ENCODE measurements at places on chromosomes 5 and 9.

GRCh38 chr9:81113453-81114124 lies 575.8 kb downstream of the TLE1 start:
- H3K4me3 ChIP-seq: no peak overlapping the region
- no peak for DNase-seq
- H3K27ac ChIP-seq: no peak overlapping the region
- H3K4me1 ChIP-seq: peaks cover 26% of the 10 kb centered on the region
- no peaks in the 10 kb centered on the region for H3K36me3 ChIP-seq

GRCh38 chr9:24731754-24732153 lies 186.1 kb upstream of the IZUMO3 start:
- DNase-seq: no peak
- H3K4me1 ChIP-seq: no peaks in the 10 kb centered on the region
- no peak overlapping the region for H3K27ac ChIP-seq
- H3K27me3 ChIP-seq: no peaks in the 10 kb centered on the region
- no peak overlapping the region for H3K4me3 ChIP-seq

DNA sequence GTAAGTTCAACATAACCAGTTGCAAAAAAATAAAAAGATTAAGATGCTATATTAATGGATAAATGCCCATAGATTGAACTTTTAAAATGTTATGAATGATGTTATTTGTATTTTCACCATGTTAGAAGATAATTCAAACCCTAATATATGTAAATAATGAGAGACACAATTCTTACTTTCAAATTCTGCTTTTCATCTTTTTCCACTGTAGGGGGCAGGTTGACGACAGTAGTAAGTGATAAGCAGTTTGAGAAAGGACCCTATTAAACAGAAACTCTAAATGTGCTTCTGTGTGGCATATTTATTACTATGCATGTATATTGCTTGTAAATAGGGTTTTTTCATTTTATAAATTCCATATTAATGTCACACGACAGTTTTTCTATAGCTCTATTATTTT lies 591.1 kb downstream of the SEMA5A start:
- H3K27me3 ChIP-seq: no peaks in the 10 kb centered on the region
- no peak overlapping the region for H3K4me3 ChIP-seq
- H3K27ac ChIP-seq: no peak overlapping the region
- no peaks in the 10 kb centered on the region for H3K36me3 ChIP-seq
- peaks cover 5% of the 10 kb centered on the region for H3K4me1 ChIP-seq
- no peak for DNase-seq

DNA sequence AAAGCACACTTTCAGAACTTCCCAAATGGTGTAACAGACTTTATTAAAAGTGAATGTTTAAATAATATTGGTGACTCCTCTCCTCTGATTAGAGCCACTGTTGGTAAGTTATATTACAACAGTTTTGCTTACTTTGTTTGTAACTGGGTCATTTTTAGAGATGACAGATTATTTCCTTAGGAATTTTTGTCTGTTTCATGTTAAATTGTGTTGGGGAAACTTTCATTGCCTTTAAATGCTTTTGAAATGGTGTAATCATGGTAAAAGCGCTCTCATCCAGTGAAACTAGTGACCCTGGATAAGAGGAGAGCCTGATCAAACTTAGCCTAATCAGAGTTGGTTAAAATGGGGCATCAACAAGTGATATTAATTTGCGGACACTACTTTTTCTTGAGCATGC lies 39.4 kb downstream of the TNPO1 start:
- peaks cover 11% of the 10 kb centered on the region for H3K4me1 ChIP-seq
- H3K36me3 ChIP-seq: peaks cover 36% of the 10 kb centered on the region
- no peak overlapping the region for H3K4me3 ChIP-seq
- H3K27me3 ChIP-seq: no peaks in the 10 kb centered on the region
- DNase-seq: no peak

GRCh38 chr5:122316656-122317055 lies 4.6 kb downstream of the SNCAIP start:
- H3K4me3 ChIP-seq: no peak overlapping the region
- no peak for DNase-seq
- H3K27me3 ChIP-seq: peaks cover 34% of the 10 kb centered on the region
- no peak overlapping the region for H3K27ac ChIP-seq
- H3K36me3 ChIP-seq: peaks cover 8% of the 10 kb centered on the region

DNA sequence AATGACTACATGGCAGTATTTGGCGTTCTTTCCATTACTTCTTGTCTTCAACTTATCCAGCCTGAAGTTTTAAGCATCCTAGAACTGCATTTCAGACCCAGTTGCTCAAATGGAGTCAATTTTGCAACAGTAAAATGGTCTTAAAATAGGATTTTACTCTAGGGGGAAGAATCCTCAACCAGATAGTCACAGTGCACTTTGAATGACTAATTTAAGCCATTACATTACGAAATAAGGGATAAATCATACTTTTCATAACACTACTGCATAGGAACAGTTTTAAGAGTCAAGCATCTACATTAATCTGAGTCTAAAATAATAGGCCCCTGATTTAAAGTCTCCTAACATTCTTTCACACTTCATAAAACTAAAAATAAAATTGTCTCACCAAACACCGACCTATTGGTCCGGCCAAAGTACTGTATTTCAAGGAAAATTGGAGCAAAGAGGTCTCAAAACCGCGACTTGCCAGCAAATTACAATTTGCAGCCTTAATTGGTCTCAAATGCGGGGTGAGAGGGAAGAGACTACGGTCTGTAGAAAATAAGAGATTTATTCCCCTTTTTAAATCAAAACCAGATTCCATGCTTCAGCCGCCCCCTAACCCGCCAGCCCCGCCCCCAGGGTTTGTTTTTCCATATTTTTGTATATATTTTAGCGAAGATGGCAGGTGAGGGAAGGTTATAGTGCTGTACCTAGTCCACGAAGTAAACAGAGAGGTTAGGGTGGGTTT lies 1.2 kb upstream of the SMARCA2 start:
- peak overlapping the region; percentile 100 for H3K27ac ChIP-seq
- no peaks in the 10 kb centered on the region for H3K36me3 ChIP-seq
- peak overlapping the region; percentile 99 for H3K4me3 ChIP-seq
- peaks cover 24% of the 10 kb centered on the region for H3K27me3 ChIP-seq
- peaks cover 20% of the 10 kb centered on the region for H3K4me1 ChIP-seq
- no peak for DNase-seq

GRCh38 chr9:14029806-14030374 lies 284.1 kb downstream of the NFIB start:
- H3K36me3 ChIP-seq: no peaks in the 10 kb centered on the region
- H3K4me3 ChIP-seq: peak overlapping the region; percentile 67
- H3K4me1 ChIP-seq: peaks cover 47% of the 10 kb centered on the region
- no peaks in the 10 kb centered on the region for H3K27me3 ChIP-seq
- DNase-seq: no peak

DNA sequence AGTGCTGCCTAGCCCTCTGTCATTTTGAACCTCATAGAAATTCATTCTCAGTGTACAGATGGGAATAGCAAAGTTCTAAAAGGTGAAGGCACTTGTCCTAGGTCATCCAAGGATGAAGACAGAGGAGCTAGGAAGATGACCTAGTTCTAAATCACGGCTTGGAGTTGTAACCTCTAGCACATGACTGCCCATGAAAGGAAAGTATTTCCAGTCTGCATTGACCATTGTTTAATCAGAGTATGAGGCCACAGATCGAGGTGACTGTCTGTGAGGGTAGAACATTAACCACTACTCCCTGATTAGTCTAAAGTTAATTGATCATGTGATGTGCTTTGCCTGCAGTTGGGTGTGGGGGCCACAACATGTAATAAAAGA lies 674 bp upstream of the TNFSF15 start:
- peak overlapping the region; percentile 82 for H3K4me3 ChIP-seq
- peaks cover 4% of the 10 kb centered on the region for H3K36me3 ChIP-seq
- DNase-seq: no peak
- H3K27ac ChIP-seq: peak overlapping the region; percentile 97
- peaks cover 49% of the 10 kb centered on the region for H3K4me1 ChIP-seq

DNA sequence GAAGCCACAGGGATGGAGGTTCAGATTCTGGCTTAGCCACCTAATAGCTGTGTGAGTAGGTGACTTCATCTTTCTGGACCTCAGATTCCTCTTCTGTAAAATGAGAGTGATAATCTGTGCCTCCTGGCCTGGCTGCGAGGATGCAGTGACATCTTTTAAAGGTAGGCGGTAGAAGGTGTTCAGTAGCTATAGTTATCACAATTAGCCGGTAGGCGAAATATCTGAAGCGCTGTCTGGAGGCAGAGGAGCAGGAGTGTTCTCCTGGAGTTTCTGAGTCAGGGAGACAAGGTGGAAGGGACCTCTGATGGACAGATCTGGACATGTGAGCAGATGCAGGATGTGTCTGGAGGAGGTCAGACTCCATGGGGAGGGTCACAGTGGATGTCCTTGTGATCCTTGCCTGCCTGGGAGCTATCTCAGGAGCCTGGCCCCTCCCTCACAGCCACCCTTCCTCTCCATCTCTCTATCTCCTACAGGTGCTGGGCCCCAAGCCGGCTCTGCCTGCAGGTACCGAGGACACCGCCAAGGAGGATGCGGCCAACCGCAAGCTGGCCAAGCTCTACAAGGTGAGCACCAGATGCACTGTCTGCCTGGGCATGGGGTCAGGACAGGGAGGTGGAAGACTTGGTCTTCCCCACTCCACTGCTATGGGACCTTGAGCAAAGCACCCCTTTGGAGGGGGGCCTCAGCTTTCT lies 45.6 kb downstream of the GSN start:
- H3K36me3 ChIP-seq: peaks cover 15% of the 10 kb centered on the region
- no peak overlapping the region for H3K27ac ChIP-seq
- DNase-seq: no peak
- H3K4me1 ChIP-seq: no peaks in the 10 kb centered on the region
- no peaks in the 10 kb centered on the region for H3K27me3 ChIP-seq

DNA sequence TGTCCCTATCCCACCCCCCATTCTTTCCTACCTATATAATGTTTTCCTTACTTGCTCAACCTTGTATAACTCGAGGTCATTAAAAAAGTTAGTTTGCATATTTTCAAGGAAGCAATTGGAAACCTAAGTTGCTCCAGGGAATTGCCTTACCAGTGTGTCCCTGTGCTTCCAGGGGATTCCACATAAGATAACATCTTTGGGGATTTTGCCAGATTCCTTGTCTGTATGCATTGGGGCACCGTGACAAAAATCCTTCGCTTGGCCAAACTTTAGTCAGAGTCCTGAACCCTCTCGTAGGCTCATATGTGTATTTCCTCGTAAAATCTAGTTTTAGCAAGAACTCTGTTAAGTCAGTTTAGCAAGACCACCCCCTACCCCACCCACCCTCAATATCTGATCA lies 14.7 kb upstream of the OSMR start:
- no peak for DNase-seq
- H3K4me3 ChIP-seq: no peak overlapping the region
- no peak overlapping the region for H3K27ac ChIP-seq
- peaks cover 15% of the 10 kb centered on the region for H3K27me3 ChIP-seq

- peaks cover 30% of the 10 kb centered on the region for H3K36me3 ChIP-seq
- H3K4me3 ChIP-seq: no peak overlapping the region
- no peaks in the 10 kb centered on the region for H3K27me3 ChIP-seq
Measured at GRCh38 chr5:32390819-32391591, 53.5 kb downstream of the ZFR start.

DNA sequence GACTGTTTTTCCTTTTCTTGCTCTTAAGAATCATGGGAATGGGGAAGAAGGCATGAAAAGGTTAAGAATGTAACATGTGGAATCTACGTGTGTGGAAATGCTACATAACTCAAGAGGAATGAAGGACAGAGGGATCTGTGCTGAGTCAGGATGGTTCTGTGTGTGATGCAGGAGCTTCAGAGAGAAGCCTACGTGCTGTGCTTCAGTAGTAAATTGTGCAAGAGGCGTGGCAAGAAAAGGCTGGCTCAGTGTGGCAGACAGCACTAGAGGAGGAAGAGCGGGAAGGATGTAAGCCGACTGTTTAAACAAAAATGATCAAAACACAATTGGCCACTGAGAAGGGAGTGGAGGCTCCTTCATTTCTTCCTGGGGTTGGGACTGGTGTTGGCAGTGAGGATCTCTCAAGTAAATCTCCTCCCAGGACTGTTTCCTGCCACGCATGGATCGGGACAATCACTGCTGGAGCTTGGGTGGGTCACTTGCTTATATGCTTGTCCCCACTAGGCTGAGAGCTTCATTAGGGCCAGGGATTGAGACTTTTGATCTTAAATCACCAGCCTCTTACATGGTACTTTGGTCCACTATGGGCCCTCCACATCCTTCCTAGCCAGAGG lies 59.4 kb upstream of the BASP1 start:
- no peak overlapping the region for H3K27ac ChIP-seq
- H3K4me1 ChIP-seq: no peaks in the 10 kb centered on the region
- H3K36me3 ChIP-seq: no peaks in the 10 kb centered on the region
- no peaks in the 10 kb centered on the region for H3K27me3 ChIP-seq
- DNase-seq: no peak
- no peak overlapping the region for H3K4me3 ChIP-seq

GRCh38 chr5:122515709-122516431 lies 203.8 kb downstream of the SNCAIP start:
- peaks cover 11% of the 10 kb centered on the region for H3K27me3 ChIP-seq
- no peak overlapping the region for H3K4me3 ChIP-seq
- no peak for DNase-seq
- H3K27ac ChIP-seq: peak overlapping the region; percentile 43
- no peaks in the 10 kb centered on the region for H3K4me1 ChIP-seq

GRCh38 chr5:105150323-105150722 lies 1587.7 kb upstream of the NUDT12 start:
- DNase-seq: no peak
- H3K27me3 ChIP-seq: no peaks in the 10 kb centered on the region
- peaks cover 5% of the 10 kb centered on the region for H3K36me3 ChIP-seq
- H3K27ac ChIP-seq: no peak overlapping the region

DNA sequence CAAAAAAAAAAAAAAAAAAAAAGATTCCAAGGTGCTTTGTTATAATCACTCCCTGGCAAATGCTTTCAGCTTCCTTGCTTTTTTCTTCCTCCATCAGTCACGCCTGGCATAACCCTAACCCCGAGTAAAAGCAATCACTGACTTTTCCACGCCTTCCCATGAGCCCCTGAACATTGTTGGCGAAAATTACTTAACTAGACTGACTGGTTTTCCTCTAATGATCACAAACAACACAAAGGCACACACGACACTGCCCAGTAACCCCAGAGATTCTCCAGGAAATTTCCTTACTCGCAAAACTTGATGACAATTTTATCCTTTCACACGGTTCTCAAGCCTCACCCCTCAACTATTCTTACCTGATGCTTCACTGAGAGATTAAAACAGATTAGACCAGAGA lies 11.4 kb upstream of the PTGR1 start:
- no peaks in the 10 kb centered on the region for H3K36me3 ChIP-seq
- peaks cover 8% of the 10 kb centered on the region for H3K4me1 ChIP-seq
- H3K27ac ChIP-seq: peak overlapping the region; percentile 70
- no peak for DNase-seq
- peaks cover 3% of the 10 kb centered on the region for H3K27me3 ChIP-seq
- H3K4me3 ChIP-seq: peak overlapping the region; percentile 50
